ENCODE measurements at places on chromosomes 3 and 15.

GRCh38 chr3:6452974-6453373 lies 407.9 kb upstream of the GRM7 start:
- no peak for DNase-seq

- DNase-seq: no peak
Observed at GRCh38 chr15:89419370-89419984, 76.9 kb downstream of the RHCG start.

DNA sequence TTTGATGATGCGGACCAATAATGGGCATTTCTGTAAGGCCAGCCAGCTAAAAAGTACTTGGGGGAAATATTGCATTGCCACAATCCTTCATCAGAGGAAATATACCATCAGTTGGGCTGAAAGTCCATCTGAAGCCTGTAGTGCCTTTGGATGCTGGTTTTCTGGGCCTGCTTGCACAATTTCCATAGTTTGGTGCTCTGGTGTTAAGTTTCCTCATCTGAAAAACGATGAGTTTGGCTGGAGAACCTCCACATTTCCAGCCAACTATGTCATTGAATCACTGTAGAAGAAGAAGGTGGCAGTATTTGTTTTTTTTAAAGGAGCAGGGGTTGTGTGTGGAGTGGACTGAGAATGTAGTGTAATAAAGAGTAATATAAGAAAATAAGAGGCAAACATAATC lies 10.1 kb downstream of the CCNB2 start:
- DNase-seq: no peak

DNA sequence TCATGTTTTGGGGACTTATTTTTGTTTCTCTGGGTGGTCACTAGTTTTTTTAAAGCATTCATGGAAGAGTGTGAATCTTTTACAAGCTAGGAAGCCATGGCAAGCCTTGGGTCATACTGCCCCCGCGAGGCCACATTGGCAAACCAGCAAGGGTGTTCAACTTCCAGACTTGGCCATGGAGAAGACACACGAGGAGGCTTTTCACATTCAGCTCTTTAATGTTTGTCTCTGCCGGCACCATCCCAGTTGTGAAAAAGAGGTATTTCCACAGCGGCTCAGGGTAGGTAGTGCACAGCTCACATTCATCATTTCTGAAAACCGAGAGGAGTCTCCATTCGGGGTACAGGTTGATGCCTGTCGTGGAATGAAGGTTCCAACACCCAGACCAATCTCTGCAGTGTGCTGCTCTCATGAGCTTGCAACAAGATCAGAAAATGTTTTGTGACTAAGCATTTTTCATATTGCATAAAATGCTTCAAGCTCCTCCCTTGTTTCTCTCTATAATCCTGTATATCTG lies 7.7 kb downstream of the CCR5 start:
- no peak for DNase-seq

DNA sequence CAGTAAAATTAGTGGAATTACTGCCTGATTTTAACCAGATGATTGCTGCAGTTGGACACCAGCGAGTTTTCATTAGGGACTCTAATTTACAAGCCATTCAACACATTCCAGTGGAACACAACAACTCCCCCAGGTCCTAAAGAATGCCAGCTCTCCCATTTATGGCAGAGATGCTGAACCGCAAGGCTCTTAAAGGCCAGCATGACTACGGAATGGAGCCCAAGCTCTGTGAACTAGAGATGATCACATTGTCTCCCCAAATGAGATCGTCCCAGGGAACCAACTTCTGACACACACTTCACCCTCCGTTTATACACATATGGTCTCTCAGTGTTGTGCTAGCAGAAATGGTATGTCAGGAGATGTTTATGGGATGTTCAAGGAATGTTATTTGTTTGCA lies 446.2 kb upstream of the NR2F2 start:
- no peak for DNase-seq

DNA sequence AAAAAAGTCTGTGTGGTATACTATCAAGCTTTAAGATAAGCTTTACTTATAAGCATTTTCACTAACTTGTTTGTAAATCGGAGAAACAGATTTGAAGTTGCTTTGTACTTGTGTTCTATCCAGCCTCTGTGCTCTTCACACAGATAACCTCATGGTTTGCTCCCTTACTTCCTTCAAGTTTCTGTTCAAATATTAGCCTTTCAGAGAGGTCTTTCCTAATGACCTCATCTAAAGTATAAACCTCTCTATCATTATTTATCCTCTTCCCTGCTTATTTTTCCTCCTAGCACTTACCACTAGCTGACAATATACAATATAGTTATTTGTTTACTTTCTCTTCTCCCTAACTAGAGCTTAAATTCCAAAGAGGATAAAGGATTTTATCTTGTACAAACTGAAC lies 180.0 kb downstream of the CBLB start:
- no peak for DNase-seq

DNA sequence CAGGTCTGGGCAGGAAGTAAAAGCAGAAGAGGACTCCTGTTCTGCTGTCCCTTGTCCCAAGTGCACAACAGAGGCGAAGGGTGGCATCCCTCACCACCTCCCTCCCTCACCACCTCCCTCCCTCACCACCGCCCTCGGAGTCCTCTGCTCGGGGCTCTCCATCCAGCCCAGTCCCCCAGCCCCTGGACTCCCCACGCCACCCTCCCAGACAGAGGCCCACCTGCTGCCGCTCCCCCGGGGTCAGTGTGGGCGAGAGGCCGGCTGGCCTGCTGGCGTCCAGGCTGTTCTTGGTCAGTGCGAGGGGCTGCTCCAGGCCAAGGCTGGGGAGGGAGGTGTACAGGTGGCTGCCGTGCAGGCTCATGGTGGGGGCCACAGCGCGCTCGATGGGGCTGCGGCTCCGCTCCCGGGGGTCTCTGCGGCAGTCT lies 79.1 kb downstream of the VGLL4 start:
- no peak for DNase-seq

DNA sequence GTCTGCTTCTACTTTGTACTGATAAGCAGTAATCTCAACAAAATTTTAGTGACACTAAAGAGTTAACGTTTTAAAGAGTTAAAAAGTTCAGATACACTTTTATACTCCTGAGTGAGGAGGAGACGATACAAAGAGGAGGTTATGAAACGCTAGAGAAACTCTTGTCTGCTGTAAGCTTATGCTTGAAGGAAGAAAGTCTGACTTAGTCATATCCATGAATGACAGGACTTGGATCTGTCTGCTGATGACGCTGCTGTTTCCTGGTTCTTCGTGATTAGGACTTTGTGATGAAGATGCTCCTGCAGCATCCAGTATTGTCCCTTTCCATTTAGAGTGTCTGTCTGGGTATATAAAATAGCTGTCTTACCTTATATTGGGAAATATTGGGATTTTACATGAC lies 15.8 kb downstream of the TCF12 start:
- DNase-seq: no peak

DNA sequence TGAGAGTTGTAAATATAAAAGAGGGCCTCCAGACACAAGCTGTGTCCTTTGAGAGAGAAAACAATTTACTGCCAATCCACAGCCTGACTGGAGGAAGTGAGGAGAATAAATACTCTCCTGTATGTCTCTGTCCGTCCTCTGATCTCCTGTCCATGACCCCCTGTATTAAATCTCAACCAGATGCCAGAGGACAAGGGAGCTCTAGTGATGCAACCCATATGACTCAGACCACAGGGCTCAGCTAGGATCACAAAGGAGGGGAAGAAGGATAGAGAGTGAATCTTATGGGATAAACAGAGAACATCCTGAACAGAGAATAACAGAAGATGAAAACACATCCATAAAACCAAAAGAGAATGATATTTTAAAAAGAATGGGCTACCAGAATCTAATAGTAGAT lies 482.6 kb downstream of the PLOD2 start:
- no peak for DNase-seq
